T-helper 17 cell (primary cell): ENCODE measurements at places on chromosomes 11 and 22.

DNA sequence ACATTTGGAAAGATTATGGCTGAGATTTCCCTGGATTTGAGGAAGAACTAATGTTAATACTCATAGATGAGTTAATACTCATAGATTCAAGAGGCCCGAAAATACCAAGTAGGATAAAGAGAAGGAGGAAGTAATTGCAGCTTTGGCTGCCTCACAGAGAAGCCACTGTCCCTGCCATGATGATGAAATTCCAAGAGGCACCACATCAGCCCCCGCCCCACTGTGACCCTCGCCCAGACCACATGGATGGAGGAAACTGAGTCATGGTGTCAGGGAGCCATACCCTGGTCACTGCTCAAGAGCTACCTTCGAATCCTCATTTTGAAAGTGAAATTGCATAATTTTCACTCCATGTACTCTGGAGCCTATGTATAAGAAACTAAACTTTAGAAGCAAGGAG is 92.9 kb upstream of the SLC22A12 start:
- H3K36me3 ChIP-seq, result no peaks in the 10 kb centered on the region
- no peak for DNase-seq
- H3K27me3 ChIP-seq, result peaks cover 31% of the 10 kb centered on the region
- peaks cover 4% of the 10 kb centered on the region for H3K4me1 ChIP-seq

GRCh38 chr11:102410382-102410784 is 42.2 kb downstream of the TMEM123 start:
- no peaks in the 10 kb centered on the region for H3K27me3 ChIP-seq
- peak overlapping the region; percentile 9 for H3K27ac ChIP-seq
- peaks cover 66% of the 10 kb centered on the region for H3K4me1 ChIP-seq

- H3K36me3 ChIP-seq, result peaks cover 6% of the 10 kb centered on the region
- H3K4me1 ChIP-seq, result peaks cover 6% of the 10 kb centered on the region
- H3K27ac ChIP-seq, result no peak overlapping the region
- H3K4me3 ChIP-seq, result no peak overlapping the region
- DNase-seq, result no peak
- H3K27me3 ChIP-seq, result no peaks in the 10 kb centered on the region
These were observed 64.0 kb downstream of the SCN3B start for GRCh38 chr11:123590296-123590912.

DNA sequence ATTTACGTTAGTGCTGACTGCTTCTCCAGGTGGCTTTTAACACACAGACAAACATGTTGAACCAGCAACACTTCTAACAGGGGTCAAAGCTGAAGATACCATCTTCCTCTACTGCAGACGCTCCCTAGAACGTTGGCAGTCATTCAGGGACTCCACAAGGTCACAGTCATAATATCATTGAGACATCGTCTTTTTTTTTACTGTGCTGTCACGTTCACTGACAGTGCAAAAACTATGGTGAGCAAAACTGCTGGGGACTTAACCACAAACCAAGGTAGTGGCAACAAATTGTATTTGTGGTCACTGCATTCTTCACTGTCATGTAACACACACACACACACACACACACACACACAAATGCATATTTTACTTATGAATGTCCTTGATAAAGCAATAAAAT is 244.9 kb downstream of the CASP12 start:
- DNase-seq, result no peak
- H3K4me3 ChIP-seq, result peak overlapping the region; percentile 58
- H3K4me1 ChIP-seq, result peaks cover 20% of the 10 kb centered on the region
- no peak overlapping the region for H3K27ac ChIP-seq
